ENCODE measurements at places on chromosomes 11 and 22. TPM values are rescaled to one million over a fixed set of nuclear protein-coding genes. Genes with fewer than 3 reads are reported as not detected.
A peak's percentile ranks its signal among the peaks of the same experiment; 100 is the strongest.

GRCh38 chr11:134759855-134760254, 347.8 kb upstream of the B3GAT1 start:
- no peak for DNase-seq

- no peak for DNase-seq
Observed at GRCh38 chr11:117859061-117859460, 17.4 kb downstream of the FXYD6 start.

Gene ANO1
- total RNA-seq: 4.6 TPM

Gene CAVIN3
- 177 TPM for total RNA-seq

- no peak for DNase-seq
Observed at GRCh38 chr11:81963018-81963417, 770.6 kb downstream of the FAM181B start.

Gene OR51M1
- 3.9 TPM for total RNA-seq

DNA sequence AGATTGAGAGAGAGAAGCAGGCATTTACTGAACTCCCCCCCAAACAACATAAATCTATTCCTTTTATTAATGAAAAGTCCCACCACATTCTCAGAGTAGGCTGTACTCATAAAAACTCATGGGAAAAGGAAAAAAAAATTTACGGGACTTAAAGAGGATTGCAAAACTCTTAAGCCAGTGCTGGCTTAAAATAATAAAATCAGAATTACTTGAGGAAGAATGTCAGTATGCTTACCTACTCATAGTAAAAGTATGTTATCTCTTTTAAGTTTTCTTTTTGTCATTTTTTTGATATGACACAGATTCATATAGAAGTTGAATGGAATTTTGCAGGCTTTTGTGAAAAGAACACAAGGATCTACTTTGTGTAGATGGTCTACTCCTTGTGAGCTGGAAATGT, 126.3 kb downstream of the LUZP2 start:
- peak; percentile 83 for DNase-seq

DNA sequence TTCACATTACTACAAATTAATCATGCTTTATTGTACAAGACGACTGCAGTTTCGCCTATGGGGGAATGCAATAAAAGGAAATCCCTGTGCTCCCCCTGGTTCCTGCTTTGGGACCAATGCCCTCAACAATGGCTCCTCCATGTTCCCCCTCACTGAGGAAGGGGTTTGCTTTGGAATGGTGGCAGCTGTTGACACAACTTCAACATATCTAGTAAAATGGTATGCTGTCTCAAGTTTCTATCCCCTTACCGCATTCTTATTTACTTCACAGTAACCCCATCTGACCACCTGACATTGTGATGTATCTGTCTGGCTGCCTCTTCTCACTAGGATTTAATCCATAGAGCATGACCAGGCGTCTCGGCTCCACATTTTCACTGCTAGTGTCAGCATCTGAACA, 48.8 kb downstream of the PIWIL3 start:
- DNase-seq: no peak

Gene CHADL
- total RNA-seq: 1.9 TPM

Gene APOBEC3F
- total RNA-seq: 1.7 TPM

Gene INS
- not detected for total RNA-seq

Gene LINC01488
- 0.96 TPM for total RNA-seq

Gene OTUB1
- 17.6 TPM for total RNA-seq

DNA sequence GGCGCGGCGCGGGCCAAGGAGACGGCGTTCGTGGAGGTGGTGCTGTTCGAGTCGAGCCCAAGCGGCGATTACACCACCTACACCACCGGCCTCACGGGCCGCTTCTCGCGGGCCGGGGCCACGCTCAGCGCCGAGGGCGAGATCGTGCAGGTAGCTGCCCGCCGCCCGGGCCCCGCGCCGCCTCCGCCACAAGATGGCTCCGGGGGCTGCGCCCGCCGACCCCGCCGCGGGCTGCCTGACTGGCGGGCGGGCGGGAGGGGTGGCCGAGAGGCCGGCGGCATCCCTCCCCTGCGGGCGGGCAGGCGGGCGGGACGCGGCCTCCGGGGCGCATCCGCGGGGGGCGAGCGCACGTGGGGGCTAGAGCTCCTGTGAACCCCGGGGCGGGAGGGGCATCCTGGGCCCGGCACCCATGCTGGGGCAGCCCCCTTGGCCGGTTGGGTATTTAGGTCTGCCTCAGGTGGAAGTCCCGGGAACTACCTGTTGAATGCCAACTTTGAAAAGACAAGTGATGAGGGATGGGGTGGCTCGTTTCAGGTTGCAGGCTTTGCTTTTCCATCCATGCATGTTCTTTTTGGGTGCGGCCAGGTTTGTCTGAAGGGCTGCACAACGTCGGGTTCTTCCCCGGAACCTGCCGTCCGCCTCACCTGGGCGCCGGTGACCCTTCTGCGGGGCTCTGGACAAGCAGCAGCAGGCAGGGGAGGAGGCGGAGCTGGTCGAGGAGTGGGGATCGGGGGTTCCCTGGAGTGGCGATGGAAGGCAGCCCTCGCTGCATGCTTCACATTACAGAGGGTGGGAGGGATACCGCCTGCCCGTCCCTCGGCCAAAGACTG, 760 bp downstream of the ZNRF3 start:
- peak; percentile 26 for DNase-seq

DNA sequence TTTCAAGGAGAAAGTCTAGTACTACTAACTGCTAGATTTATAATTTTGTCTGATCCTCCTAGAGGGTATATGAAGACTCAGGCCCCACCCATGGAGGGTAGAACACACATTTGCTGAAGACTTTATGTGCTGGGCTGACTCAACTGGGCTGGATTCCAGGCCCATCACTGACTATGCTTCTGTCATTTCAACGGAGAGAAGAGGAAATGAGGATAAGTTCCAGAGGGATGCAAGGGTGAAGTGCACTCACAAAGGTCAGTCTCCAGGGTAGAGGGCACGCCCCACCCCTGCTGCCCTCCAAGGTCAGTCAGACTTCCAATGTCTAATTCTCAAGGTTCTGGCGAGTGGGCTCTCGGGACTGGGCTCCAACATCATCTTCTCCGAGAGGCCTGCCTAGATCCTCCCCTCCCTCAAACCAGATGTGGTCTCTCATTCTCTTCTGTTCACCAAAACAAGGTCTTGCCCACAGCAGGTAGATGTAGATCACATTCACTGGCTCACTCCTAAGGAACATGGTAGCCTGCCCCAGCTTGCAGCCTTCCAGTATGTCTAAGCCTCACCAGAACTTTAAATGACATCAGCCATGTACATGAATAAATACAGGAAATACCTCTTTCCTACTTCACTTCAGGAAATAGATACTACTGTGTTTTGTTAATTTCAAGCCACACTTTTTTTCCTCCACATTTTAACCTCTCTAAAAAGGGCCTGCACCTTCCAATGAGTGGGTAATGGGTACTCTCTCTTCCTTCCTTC, 7.3 kb upstream of the C11orf86 start:
- DNase-seq: peak; percentile 79

Gene HEPHL1
- total RNA-seq: 0.96 TPM

- DNase-seq: peak; percentile 89
Observed at GRCh38 chr22:38239101-38239761, 33.6 kb downstream of the TMEM184B start.

DNA sequence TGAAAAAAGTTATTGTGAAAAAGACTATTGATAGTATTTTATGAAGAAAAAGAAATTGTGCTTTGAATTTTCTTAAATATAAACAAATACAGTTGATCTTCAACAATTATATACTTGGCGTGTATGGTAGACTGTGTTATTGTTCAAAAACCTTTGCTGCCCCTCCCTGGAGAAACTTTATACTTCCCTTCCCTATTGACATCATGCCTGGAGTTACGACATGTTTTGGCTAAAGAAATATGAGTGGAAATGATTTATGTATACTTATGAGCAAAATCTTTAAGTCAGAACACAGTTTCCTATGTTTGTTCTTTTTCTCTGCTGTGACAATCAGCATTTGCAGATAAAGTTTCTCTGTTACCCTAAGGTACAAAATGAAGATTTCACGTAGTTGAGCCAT, 243.8 kb downstream of the TMEM135 start:
- DNase-seq: peak; percentile 78

Gene DNAJB7
- 3.1 TPM for total RNA-seq

- DNase-seq: peak; percentile 78
Observed at GRCh38 chr11:115695677-115696364, 191.6 kb upstream of the CADM1 start.

DNA sequence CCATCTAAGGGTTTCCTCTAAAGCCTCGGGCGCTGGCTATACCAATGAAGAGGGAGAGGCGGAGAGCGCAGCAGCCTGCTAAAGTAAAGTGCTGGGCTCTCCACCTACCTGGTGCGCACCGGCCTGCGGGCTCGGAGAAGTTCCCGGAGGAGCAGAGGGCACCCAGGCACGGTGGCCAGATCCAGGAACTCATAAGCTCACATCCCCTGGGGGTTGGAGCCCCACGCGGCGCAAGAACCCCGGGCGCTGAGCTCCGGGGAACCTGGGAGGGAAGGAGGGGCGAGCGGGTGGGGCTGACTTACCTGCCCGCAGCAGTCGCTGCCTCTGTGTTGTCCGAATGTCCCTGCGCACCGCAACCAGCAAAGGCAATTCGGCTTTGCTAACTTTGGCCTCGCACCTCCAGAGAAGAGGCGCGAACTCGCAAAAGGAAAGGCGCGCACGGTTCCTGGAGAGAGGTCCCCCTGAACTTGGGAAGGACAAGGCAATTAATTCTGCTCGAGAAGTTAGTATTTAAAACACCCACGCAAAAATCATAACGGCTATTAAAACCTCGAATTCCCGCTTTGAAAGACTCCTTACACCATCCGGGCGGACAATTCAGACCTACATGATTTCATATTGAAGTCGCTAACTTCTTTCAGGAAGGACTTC, 127.6 kb upstream of the C11orf58 start:
- no peak for DNase-seq

GRCh38 chr11:17313349-17314231, 37.1 kb downstream of the NUCB2 start:
- DNase-seq: no peak

DNA sequence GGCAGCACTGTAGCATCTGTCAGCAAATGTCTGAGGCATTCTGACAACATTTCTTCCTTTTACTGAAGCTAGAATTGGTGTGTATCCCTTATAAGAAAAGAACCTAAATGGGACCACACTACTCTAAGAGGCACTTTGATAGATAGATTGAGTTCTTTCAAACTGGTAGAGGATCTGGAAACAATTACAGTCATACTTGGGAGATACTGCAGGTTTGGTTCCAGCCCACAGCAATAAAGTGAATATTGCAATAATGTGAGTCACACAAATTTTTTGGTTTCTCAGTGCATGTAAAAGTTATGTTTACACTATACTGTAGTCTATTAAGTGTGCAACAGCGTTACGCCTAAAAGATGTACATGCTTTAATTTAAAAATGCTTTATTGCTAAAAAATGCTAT, 96.9 kb downstream of the SBF2 start:
- DNase-seq: no peak

- DNase-seq: no peak
Observed at GRCh38 chr22:26399289-26399688, 29.8 kb upstream of the ASPHD2 start.

Gene HINFP
- 44.8 TPM for total RNA-seq

- DNase-seq: peak; percentile 80
Observed at GRCh38 chr22:49951000-49951677, 9.4 kb upstream of the PIM3 start.

Gene OR5AN1
- total RNA-seq: 7.7 TPM

DNA sequence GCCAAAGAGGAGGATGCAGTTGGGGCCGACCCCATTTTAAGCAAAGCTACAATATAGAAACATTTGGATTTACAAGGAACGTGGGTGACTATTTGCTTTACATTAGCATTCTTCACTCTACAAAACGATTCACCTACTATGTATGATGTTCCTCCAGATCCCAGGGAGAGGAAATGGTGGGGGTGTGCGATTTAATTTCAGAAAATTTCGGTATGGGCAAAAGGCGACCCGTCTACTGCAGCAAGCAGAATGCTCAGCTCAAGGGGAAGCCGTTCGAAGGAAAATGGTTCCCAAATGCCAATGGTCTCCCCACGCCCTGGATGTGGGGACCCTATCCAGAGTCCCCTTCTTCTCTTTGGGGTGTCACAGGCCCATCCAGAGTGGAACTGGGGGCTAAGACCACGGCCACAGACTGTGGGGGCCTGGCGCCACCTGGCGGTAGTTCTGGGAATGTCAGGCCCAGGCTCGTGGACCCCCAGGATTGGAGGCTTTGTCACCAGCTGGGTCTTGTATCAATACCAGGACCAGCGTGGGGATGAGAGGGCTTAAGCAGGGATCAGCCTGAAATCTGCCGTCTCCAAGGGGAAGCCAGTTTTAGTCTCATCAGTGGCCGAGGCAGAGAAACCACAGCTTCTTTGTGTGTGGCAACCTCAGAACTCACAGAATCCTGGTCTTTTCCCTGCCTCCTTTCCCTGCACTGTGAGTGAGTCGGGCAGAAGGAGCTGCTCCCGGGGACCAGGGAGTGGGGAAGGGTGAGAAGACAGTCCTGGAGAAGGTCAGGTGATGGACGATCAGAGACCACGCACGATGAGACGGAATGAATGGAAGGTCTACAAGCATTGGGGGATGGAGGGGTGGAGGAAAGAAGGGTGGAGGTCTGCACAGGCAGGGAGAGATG, 8.4 kb downstream of the LRRC10B start:
- peak; percentile 47 for DNase-seq

Data from umbilical cord (tissue), 2 donors.